ENCODE measurements at places on chromosomes 16 and 17. TPM values are rescaled to one million over a fixed set of nuclear protein-coding genes. Genes with fewer than 3 reads are reported as not detected.

The CYGB gene
- 11.8 TPM for total RNA-seq

The ABCC1 gene
- total RNA-seq: 15.8 TPM

The MYH4 gene
- total RNA-seq: not detected

The CASKIN1 gene
- total RNA-seq: 2.1 TPM

The RSAD1 gene
- 42.8 TPM for total RNA-seq
